Fibroblast of upper back skin (primary cell): ENCODE measurements at places on chromosomes 1 and 21.
A peak's percentile ranks its signal among the peaks of the same experiment; 100 is the strongest.

GRCh38 chr1:3065797-3066196, 3.2 kb upstream of the PRDM16 start:
- DNase-seq, result no peak

DNA sequence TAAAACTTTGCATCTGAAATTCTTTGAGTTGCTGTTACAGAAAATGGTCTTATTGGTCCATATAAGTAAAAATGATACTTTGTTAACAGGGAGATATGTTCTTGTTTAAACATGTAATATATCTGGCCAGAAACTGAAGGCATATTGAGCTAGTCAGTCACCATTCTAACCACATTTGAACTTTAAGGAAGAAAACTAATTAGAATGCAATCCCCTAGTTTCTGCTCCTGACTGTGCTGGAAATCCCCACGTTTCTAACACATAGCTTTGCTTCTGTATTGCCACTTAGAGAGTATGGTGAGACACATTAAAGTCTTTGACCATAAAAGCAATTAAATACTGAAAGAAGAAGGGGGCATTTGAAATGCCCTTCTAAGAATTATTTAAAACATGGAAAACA, 32.1 kb upstream of the HIVEP3 start:
- DNase-seq, result no peak

DNA sequence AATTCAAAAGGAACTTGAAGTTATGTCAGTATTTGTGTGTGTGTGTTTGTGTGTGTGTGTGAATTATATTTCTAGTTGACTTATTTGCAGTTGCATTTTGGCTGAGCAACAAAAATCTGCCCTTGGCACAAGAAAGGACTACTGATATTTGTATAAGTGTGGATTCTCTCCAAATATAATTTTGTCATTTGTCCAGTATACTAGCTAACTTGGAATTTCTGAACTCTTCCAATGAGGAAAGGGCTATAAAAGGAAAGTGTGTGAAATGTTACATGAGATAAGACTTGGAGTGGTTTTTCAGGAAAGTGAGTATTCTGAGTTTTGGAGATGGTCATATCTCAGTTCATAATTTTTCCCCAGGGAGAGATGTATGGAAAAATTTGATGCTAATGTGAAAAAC, 1384.1 kb upstream of the B3GALT2 start:
- peak; percentile 7 for DNase-seq

GRCh38 chr1:180382326-180383115, 119.9 kb downstream of the ACBD6 start:
- no peak for DNase-seq

- DNase-seq, result no peak
Measured at GRCh38 chr1:94298861-94299260, 61.5 kb upstream of the ARHGAP29 start.

GRCh38 chr1:17213148-17213781, 8.3 kb downstream of the PADI1 start:
- DNase-seq, result no peak

GRCh38 chr1:204408074-204408507, 3.5 kb downstream of the PPP1R15B start:
- peak; percentile 78 for DNase-seq

DNA sequence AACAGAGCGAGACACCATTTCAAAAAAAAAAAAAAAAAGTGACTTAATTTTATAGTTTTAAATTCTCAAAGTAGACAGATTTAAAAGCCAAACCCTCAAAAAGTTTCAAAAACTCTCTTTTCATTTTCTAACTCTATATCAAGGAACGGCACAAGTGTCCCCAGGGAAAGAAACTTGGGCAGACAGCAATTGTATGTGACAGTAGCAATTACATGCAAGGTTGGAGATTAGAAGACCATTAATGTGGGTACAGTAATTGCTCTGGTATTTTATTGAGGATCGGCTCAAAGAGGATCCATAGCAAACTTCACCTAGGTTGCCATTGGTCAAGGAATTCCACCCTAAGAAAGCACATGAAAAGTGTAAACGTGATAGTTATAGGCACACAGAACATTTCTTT, 46.2 kb downstream of the ACBD6 start:
- no peak for DNase-seq

- DNase-seq, result no peak
Measured at GRCh38 chr1:53738205-53739108, 507 bp downstream of the GLIS1 start.

DNA sequence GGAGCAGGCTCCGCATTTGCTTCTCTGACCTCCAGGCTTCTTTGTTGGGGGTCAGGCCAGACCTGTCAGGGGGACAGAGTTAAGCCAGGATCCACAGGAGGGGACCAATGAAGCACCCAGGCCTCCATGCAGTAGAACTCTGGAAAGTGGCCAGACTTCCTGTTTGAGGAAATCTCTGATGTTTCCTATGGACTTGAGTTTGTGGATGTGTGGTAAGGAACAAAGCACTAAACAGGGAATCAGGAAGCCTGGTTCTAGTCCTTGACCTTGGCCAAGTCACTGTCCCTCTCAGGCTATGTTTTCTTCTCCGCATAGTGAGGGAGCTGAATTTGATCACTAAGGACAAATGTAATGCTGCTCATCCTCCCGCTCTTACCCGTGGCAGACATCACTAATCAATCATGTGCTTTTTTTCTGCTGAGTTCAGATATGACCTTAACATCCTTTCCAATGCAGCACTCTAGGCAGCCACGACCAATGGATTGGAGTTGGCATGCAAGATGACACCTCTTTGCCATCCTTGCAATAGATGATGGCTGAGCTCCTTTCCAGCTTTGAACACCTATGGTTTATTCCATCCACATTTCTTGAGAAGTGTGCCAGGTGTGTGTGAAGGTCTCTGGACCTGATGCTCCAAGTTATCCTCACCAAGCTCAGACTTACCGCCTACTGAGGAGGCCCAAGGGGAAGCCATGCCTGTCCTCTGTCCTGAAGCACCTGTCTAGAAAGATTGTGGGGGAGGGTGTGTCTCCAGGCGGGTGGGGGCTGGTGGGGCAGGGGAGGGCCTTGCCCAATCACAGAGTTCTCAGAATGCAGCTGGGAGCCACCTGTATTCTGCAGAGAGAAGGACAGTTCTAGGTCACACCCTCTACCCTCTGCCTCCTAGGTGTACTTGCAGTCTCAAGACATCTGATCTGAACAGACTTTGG, 9.9 kb downstream of the SH2D2A start:
- DNase-seq, result peak; percentile 20

- no peak for DNase-seq
Measured at GRCh38 chr1:195898373-195898772, 709.9 kb downstream of the KCNT2 start.

DNA sequence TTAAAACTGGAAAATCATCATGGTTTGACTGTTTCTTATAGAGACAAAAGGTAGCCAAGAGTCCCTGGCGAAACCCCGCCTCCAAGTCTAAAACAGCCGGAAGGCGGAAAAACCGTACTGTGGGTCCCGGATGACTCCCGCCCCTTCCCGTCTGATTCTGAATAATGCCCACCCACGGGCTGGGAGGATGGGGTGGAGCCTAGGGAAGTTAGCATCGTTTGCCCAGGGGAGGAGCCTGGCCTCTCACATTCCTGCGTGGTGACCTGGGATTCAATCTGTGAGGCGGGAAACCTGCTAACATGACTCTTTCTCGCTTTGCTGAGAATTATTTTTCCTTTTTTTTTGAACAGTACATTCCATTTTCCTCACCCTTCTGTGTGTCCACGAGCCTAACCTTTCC, 124.9 kb downstream of the KCNK1 start:
- DNase-seq, result no peak

GRCh38 chr21:39196838-39197237, 13.6 kb upstream of the PSMG1 start:
- DNase-seq, result no peak

DNA sequence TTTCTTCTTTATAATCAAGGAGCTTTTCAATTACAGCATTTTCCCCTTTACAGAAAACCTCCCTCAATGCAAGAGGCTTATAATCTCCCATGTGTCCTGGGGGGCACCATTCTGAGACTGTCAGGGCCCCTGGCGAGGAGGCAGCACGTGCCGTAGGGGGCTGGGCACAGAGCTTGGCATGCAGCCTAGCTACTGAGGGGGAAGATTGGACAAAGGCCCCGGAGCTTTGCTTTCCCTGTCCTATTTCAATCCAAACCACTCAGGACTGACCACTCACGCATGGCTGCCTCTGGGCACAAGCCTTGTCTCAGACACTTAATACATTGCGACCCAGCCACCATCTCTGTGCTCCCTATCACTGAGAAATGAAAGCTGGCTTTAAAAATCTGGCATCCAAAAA, 2.8 kb upstream of the RAP1GAP start:
- DNase-seq, result no peak

- DNase-seq, result peak; percentile 67
Measured at GRCh38 chr1:18929686-18930085, 26.8 kb downstream of the IFFO2 start.

DNA sequence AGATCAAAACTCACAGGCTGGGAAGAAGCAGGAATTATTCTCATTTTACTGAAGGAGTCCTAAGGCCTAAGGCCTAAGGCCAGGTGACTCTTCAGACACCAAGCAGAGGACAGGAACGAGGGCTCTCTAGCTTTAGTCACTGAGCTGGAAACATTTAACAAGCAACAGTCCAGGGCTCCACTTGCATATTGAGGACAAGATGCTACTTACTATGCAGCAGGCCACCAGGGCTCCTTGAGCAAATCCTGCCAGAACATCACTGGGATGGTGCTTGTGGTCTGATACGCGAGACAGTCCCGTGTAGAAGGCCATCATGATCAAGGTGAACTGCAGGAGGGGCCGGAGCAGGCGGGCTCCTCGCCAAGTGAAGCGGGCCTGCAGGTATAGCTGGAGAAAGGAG, 67.6 kb downstream of the PLPP3 start:
- DNase-seq, result no peak

GRCh38 chr1:213982672-213983492, 4.9 kb upstream of the PROX1 start:
- DNase-seq, result no peak

DNA sequence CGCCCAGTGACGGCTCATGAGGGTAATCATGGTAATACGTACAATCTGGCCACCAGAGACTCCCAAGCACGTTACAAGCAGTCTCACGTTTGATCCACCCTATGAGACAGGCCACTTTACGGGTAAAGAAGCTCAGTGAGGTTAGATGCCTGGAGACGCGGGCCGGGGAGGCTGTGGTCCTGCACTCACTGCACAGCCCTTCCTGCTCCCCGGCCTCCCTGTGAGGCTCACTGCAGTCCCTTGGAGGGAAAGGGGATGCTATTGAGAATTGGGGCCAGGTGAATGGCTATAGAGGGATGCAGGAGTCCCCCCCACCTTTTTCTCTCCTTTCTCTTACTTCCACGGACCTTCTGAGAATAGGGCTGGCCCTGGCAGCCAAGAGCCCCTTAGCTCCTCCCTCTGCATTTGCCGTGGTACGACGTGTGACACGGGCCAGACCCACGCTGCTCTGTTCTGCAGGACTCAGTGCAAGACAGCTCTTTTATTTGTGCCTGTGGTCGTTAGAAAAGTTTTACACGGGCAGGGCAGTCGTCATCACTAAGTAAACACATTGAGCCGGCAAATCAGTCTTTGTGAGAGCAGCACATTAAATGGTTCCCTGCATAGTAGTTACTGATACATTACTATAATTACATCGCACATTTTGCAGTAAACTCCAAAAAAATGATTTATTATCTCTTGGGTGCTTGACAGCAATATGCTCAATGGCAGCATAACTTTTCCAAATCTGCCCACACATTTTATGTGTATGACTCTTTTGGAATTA, 18.8 kb downstream of the KIF26B start:
- peak; percentile 38 for DNase-seq

DNA sequence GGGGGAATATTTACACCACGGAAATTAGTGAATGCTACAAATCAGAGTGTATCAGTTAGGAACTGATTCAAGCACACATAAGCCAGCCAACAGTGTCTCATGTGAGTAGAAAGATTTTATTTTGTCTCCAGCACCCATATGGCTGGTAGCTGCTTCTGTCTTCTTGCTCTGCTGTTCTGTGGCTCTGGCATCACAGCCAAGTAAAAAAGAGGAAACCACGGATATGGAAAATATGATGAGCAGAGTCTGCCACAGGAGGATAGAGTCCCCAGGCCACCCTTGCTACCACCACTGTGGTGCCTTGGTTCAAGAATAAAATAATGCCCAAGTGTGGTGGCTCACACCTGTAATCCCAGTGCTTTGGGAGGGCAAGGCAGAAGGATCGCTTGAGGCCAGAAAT, 53.6 kb upstream of the SPOCD1 start:
- DNase-seq, result no peak

DNA sequence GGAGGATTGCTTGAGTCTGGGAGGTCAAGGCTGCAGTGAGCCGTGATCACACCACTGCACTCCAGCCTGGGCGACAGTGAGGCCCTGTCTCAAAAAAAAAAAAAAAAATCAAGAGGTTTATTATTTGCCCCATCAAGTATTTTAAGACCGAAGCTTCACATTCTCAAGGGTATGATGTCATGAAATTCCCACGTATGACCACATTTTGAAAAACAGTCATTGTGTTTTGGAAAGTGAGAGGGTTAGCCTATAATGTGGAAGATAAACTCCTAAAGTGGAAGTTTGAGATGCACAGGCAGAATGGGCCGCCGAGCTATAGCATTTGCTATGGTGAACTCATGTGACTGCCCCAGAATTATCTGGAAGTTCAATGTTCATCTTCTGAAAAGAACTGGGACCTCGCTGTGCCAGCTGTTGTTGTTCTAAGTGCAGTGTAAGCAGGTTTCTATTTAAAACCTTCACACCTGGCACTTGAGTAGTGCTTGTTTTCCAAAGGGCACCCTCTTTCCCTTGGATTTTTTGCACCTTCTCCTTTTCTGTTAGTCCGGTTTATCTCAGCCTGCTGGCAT, 96.9 kb upstream of the SLC25A33 start:
- DNase-seq, result peak; percentile 56

DNA sequence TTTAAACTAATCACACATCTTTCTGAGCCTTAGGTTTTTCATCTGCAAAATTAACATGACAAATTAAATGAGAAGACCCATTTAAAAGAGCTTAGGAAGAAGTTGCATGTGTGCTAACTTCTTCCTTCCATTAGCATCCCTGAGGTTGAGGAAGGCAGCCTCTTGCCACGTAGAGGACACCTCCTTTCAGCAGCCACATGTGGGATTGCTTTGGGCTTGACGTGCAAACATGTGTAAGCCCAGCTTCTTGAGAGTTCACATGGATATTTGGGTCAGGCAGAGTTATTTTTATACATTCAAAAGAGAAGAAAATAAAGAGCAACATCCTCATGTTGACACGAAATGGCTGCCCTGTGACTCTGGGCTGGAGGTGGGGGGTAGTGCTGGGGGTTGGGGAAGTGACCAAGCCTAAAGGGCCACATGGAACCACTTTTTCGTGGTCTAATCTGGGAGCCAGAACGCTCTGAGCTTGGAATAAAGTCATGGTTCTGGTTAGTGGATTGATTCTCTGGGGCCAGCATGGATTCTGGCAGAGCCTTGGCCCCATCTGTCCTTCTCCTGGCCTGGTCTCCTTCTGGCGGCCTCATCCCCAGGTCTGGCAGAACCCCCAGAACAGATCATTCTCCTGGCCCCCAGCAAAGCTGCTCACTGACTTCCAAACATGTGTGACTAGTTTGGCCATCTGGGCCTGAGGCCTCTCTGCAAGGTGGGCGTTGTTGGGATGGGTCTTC, 137.1 kb upstream of the USP24 start:
- peak; percentile 16 for DNase-seq

- DNase-seq, result peak; percentile 98
Measured at GRCh38 chr1:203558064-203558760, 64.3 kb downstream of the OPTC start.
